ENCODE measurements at places on chromosomes 3 and 15. TPM values are rescaled to one million over a fixed set of nuclear protein-coding genes. Genes with fewer than 3 reads are reported as not detected.

Gene CCR9
- not detected for polyA plus RNA-seq

Gene CHRFAM7A
- polyA plus RNA-seq: 1.3 TPM

- no peak overlapping the region for H3K4me3 ChIP-seq
- no peaks in the 10 kb centered on the region for H3K27me3 ChIP-seq
- H3K27ac ChIP-seq: no peak overlapping the region
- DNase-seq: no peak
- no peaks in the 10 kb centered on the region for H3K4me1 ChIP-seq
These were observed 94.8 kb downstream of the CD200R1L start for GRCh38 chr3:112751564-112752512.

- no peak overlapping the region for H3K4me3 ChIP-seq
- no peak for DNase-seq
- no peaks in the 10 kb centered on the region for H3K36me3 ChIP-seq
- H3K4me1 ChIP-seq: peaks cover 4% of the 10 kb centered on the region
- no peaks in the 10 kb centered on the region for H3K27me3 ChIP-seq
These were observed 18.7 kb downstream of the TNFAIP8L3 start for GRCh38 chr15:51075826-51076523.

- no peaks in the 10 kb centered on the region for H3K27me3 ChIP-seq
- peak overlapping the region; percentile 0 for H3K27ac ChIP-seq
- DNase-seq: no peak
These were observed 524.8 kb upstream of the TBL1XR1 start for GRCh38 chr3:177721864-177722785.

Gene CMTM8
- 16.6 TPM for polyA plus RNA-seq

GRCh38 chr3:6605227-6605626, 255.7 kb upstream of the GRM7 start:
- no peaks in the 10 kb centered on the region for H3K4me1 ChIP-seq
- H3K27ac ChIP-seq: no peak overlapping the region
- no peak overlapping the region for H3K4me3 ChIP-seq
- no peaks in the 10 kb centered on the region for H3K36me3 ChIP-seq
- H3K27me3 ChIP-seq: no peaks in the 10 kb centered on the region

Gene ANKRD63
- polyA plus RNA-seq: not detected

- H3K27ac ChIP-seq: no peak overlapping the region
- H3K4me3 ChIP-seq: no peak overlapping the region
- H3K36me3 ChIP-seq: no peaks in the 10 kb centered on the region
These were observed 100.6 kb downstream of the DNAJB8 start for GRCh38 chr3:128366136-128366535.

Gene SELENOS
- 205 TPM for polyA plus RNA-seq

DNA sequence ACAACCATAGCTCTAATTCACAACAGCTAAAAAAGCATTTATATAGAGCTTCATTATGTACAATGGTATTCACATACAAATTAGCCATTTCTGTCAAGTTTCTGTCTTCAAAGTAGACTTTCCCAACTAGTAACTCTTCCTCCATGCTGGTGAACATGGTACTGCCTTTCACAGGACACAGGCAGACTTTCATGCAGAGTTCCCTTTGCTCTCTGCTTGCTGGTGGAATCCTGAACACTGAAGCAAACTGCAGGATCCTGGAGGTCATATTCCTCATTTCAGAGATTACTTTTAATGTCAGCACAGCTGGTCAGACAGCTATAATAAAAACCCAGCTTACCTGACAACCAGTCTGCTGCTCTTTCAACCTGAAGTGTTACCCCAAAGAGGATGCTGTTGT, 53.6 kb downstream of the TASOR start:
- H3K27ac ChIP-seq: no peak overlapping the region
- no peaks in the 10 kb centered on the region for H3K27me3 ChIP-seq
- DNase-seq: no peak
- no peaks in the 10 kb centered on the region for H3K4me1 ChIP-seq

Gene TM4SF4
- polyA plus RNA-seq: 0.08 TPM

- H3K4me3 ChIP-seq: no peak overlapping the region
- no peak overlapping the region for H3K27ac ChIP-seq
- H3K4me1 ChIP-seq: no peaks in the 10 kb centered on the region
- no peaks in the 10 kb centered on the region for H3K36me3 ChIP-seq
- H3K27me3 ChIP-seq: no peaks in the 10 kb centered on the region
These were observed 15.7 kb upstream of the PPARG start for GRCh38 chr3:12273045-12273695.

DNA sequence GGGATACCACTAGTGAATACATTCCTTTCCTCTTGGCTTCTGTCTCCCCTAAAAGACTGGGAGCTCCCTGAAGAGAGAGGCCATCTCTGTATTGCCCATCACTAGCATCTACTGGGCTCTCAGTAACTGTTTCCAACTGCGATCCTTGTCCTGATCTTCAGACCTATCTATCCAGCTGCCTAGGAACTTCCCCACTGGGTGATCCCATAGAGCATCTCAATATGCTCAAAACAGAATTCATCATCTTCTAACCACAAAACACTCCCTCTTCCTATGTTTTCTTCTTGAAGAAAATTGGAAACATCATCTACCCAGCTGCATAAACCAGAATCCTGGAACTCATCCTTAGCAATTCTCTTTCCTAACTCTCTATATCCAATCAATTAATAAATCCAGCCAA, 54.6 kb downstream of the PLD1 start:
- no peaks in the 10 kb centered on the region for H3K27me3 ChIP-seq
- H3K4me3 ChIP-seq: no peak overlapping the region
- H3K4me1 ChIP-seq: peaks cover 8% of the 10 kb centered on the region
- DNase-seq: no peak

Gene ADIPOQ
- polyA plus RNA-seq: 18.0 TPM

DNA sequence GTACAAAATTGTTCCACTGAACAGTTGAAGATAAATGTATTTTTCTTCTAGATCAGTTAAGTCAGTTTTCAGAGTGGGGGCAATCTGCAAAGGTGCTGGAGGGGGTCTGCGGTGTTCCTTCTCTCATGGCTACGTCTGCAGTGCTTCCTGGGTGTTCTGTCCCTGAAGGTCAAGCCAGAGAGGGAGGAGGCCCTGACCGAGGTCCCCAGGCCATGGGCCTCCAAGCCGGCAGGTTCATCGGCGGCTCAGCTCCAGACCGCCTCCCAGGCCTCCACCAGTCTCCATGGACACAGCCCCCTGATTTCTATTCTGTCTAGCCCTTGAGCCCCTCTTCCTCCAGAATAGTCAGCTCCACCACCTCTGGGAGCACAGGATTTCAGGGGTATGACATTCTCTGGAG, 28.5 kb upstream of the TSEN2 start:
- no peak overlapping the region for H3K4me3 ChIP-seq
- no peak for DNase-seq
- H3K27me3 ChIP-seq: no peaks in the 10 kb centered on the region
- H3K27ac ChIP-seq: no peak overlapping the region
- H3K36me3 ChIP-seq: no peaks in the 10 kb centered on the region

GRCh38 chr3:52231502-52232278, 6.2 kb upstream of the TLR9 start:
- peaks cover 6% of the 10 kb centered on the region for H3K4me1 ChIP-seq
- peak; percentile 79 for DNase-seq
- no peak overlapping the region for H3K4me3 ChIP-seq
- no peaks in the 10 kb centered on the region for H3K27me3 ChIP-seq

DNA sequence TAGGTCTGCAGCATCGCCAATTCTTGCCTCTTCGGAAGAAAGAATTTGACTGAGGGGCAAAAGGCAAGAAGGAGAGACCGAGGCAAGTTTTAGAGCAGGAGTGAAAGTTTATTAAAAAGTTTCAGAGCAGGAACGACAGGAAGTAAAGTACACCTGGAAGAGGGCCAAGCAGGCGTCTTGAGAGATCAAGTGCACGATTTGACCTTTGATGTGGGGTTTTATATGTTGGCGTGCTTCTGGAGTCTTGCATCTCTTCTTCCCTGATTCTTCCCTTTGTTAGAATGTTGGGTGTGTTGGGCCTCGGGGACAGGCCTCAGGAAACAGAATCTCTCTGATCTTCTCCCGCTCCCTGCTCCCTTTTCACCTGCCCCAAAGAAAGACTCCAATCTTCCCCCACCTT, 40.6 kb upstream of the FLNB start:
- no peaks in the 10 kb centered on the region for H3K4me1 ChIP-seq
- H3K27me3 ChIP-seq: no peaks in the 10 kb centered on the region
- no peak overlapping the region for H3K27ac ChIP-seq
- no peaks in the 10 kb centered on the region for H3K36me3 ChIP-seq
- DNase-seq: no peak
- no peak overlapping the region for H3K4me3 ChIP-seq

All from adrenal gland (tissue), 19 donors.